ENCODE measurements at places on chromosomes 16 and 17.

DNA sequence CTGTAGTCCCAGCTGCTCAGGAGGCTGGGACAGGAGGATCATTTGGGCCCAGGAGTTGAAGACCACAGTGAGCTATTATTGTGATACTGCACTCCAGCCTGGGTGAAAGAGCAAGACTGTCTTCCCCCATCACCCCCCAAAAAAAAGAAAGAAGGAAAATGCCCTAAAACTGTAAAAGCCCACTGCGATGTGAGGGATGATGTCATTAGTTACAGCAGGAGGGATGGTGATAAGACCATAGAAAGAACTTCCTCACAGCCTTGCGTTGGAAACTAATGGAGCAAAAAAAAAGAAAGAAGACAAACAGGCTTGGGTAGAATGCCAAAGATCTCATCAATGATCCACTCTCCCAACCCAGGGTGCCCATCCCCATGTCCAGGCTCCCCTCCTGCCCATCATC is 18.7 kb downstream of the ZNF385C start:
- no peak for DNase-seq

- no peak for DNase-seq
These were observed 18.6 kb upstream of the CLTC start for GRCh38 chr17:59601130-59601529.

DNA sequence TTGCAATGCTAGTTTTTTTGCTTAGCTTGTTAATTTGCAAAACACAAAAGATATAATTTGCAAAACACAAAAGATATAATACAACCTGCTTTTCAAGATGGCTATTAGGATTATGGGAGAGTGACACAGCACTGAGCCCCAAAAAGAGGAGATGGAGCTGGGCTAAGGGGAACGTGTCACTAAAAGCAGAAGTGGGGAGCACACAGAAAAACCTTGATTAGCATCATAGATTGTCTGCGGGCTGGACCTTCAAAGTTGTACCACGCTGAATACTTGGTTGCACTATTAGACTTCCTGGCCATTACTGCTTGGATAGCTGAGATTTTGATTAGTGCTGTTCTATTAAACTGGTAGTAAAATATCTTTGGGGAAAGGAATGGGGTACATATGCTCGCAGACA is 36.2 kb downstream of the KCNJ16 start:
- DNase-seq, result no peak

- DNase-seq, result no peak
These were observed 90.1 kb upstream of the CDC42EP4 start for GRCh38 chr17:73401911-73402310.

DNA sequence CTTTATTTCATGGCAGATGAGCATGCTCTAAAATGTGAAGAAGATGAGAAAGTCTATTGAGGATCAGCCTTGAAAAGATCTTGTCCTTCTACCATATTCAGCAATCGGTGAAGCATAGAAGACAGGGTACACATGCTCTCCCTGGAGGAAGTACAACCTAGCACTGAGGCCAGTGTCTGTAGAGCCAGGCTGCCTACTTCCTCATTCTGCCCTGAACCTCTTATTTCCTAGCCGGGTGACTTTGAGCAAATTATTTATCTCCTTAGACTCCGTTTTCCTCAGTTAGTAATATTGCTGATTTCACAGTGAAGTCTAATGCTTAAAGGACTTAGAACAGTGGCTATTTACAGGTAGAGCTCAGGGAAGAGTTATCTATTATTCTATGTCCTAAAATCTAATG is 58.4 kb downstream of the TMEM100 start:
- DNase-seq, result no peak

DNA sequence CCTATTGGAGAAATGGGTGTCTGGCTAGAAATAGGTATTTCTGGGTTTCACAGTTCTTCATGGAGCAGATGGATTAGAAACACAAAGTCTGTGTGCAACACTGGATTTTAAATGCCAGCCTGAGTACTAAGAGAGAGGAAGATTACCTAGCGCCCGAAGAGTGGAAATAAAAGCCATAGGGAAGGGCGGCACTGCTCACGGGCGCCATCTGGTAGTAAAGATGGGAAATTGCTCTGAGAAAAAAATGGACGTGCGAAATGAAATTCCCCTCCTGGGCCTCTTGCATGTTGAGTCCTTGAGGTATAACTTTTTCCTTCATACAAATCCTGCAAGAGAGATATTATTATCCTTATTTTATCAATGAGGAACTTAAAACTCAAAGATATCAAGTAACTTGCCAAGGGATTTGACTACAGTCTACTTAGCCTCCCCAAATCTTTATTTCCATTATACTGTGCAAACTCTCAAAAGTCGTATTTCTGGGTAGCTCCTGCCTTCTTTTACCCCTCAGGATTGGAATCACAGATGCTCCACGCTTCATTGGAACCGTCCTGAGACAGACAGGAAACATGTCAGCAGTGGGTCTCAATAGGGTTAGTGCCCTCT is 72.8 kb downstream of the MMD start:
- DNase-seq, result no peak

- no peak for DNase-seq
These were observed 2.7 kb upstream of the TMIGD1 start for GRCh38 chr17:30336369-30337171.

DNA sequence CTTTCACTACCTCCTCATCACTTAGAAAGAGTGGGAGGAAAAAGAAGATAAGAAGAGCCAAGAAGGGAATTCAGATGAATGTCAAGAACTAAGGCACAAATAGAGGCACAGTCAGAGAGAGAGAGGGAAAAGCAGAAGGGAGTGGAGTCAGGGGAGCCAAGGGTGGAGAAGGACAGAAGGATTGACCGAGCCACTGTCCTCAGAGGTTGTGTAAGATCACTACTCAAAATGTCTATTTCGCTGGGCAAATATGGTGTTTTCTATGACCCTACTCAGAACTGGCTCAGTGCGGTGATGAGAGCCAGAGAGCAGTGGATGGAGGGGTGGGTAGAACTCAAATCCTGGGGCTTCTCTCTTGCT is 139.2 kb upstream of the HS3ST2 start:
- no peak for DNase-seq

- DNase-seq, result no peak
These were observed 52.1 kb upstream of the DOC2B start for GRCh38 chr17:233473-233941.

DNA sequence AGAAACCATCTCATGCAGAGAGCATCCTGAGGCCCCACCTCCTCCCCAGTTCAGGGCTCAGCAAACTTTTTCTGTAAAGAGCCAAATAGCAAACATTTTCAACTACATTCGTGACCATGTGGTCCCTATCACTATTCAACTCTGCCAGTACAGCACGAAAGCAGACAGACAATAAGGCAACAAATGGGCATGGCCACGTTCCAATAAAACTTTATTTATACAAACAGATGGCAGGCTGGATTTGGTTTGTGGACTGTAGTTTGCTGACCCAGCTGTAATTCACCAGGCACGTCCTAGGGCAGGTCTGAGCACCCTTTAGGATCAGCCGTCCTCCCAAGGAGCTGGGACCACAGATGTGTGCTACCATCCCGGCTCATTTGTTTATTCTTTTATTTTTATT is 27.1 kb upstream of the GPRC5C start:
- no peak for DNase-seq

GRCh38 chr17:81599719-81600486 is 37.0 kb downstream of the NPLOC4 start:
- DNase-seq, result no peak

DNA sequence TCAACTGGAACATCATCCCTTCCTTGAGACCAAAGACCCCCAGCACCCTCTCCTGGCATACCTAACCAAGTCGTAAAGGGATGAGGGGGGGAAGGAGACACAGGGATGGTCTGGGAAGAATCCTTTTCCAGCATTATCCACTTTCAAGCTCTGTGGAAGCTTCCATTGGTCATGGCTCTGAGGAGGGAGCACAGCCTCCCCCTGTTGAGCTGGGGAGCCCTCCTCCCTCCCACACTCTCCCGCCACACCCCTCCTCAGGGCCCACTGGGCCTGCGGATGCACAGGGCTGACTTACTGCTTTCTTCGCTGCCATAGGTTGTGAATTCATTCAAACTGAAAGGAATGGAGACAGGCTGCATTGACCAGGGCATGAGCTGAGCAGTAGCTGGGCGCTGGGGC is 12.4 kb downstream of the CSF3 start:
- DNase-seq, result no peak

Data from stimulated activated CD8-positive, alpha-beta memory T cell treated with anti-CD3 and anti-CD28 coated beads, Interleukin-15, amount 100 ng/mL, for 24 hours (primary cell).